ENCODE measurements at places on chromosomes 13 and 19. TPM values are rescaled to one million over a fixed set of nuclear protein-coding genes. Genes with fewer than 3 reads are reported as not detected.

THSD8 gene
- total RNA-seq, result not detected

PNKP gene
- total RNA-seq, result 32.5 TPM

AMER2 gene
- total RNA-seq, result not detected

GFY gene
- total RNA-seq, result not detected

LIPE gene
- 3.4 TPM for total RNA-seq

SLC46A3 gene
- total RNA-seq, result 4.9 TPM

RASAL3 gene
- total RNA-seq, result not detected

ZNF154 gene
- total RNA-seq, result 6.6 TPM

SERP2 gene
- 6.8 TPM for total RNA-seq

ACP7 gene
- total RNA-seq, result not detected

MBD3L2 gene
- not detected for total RNA-seq

CGB5 gene
- not detected for total RNA-seq

FBXO27 gene
- 1.8 TPM for total RNA-seq

LMTK3 gene
- total RNA-seq, result 0.11 TPM

ZNF626 gene
- 27.7 TPM for total RNA-seq

MEIOSIN gene
- not detected for total RNA-seq

Measured in articular chondrocyte of knee joint (primary cell).